ENCODE measurements at places on chromosomes 6 and 20. TPM values are rescaled to one million over a fixed set of nuclear protein-coding genes. Genes with fewer than 3 reads are reported as not detected.
A peak's percentile ranks its signal among the peaks of the same experiment; 100 is the strongest.

GRCh38 chr6:119938752-119939151, 589.2 kb upstream of the MAN1A1 start:
- DNase-seq = no peak

GRCh38 chr6:104941729-104942091, 15.2 kb upstream of the LIN28B start:
- no peak for DNase-seq

The EPHA7 gene
- under 0.01 TPM for total RNA-seq

DNA sequence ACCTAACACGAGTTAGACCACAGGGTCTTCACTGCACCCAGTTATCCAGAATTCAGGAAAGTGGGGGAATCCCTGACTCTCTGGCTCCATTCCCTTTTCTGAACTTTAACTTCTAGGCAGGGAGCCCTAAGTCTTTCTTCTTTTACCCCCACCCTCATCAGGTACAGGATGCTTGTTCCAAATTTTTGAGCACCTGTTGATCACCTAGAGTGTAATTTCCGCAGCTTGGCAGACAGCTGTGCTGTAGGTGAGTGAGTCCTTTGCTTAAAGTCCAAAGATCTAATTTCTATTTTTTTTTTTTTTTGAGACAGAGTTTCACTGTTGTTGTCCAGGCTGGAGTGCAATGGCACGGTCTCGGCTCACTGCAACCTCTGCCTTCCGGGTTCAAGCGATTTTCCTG, 89.5 kb upstream of the AKIRIN2 start:
- no peak for DNase-seq

GRCh38 chr6:52590152-52590891, 13.5 kb upstream of the TRAM2 start:
- DNase-seq = peak; percentile 62

GRCh38 chr6:10557913-10558312, 36.8 kb downstream of the GCNT2 start:
- DNase-seq = peak; percentile 12

The HLA-DQB2 gene
- total RNA-seq = not detected

GRCh38 chr20:19338960-19339359, 126.5 kb downstream of the SLC24A3 start:
- no peak for DNase-seq

DNA sequence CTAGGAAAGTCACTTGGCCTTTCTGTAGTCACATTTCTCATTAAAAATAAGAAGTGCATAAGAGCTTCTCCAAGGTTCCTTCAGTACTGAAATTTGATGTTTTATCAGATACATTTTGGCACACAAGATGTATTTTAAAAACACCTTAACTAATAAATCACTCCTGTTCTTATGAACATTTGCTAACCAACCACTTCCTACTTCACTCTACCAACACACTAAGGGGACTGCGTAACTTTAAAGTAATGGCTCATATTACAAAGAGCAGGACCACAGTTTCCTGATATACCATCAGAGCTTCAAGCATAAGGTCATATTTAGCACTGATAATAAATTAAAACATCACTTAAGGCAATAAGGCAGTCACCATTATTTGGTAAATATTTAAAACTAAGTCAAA, 104.4 kb downstream of the RALGAPA2 start:
- DNase-seq = no peak

The MRAP2 gene
- total RNA-seq = 4.6 TPM

The PBOV1 gene
- total RNA-seq = not detected

The ABHD16B gene
- total RNA-seq = not detected

DNA sequence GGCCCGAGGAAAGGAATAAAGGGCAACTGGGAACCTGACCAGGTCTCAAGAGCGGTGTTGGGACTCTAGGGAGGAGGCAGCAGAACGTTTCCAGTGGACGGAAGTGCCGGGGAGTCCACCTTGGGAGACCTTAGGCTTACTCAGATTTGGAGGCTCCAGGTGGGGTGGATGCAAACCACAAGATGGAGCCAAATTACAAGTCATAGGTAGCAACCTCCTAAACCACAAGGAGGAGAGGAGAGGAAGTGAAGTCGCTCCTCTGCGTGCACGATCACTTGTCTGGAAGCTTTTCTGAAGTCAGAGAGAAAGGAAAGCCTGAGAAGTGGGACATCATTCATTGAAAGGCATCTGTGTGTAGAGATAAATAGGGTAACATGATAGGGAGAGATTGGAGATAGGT, 9.3 kb downstream of the HLA-DOA start:
- DNase-seq = no peak

GRCh38 chr20:50283922-50284810, 93.5 kb downstream of the CEBPB start:
- DNase-seq = no peak

- DNase-seq = no peak
These were observed at the start of gene PGK2 for GRCh38 chr6:49787176-49787575. Gene PGK2 (minus strand): TSS chr6:49787285. CDS start chr6:49787187, 98 bp downstream.

- no peak for DNase-seq
These were observed 95.0 kb downstream of the SAMD5 start for GRCh38 chr6:147603392-147604081.

The DYNLT2 gene
- 0.51 TPM for total RNA-seq

The PTCRA gene
- total RNA-seq = not detected

GRCh38 chr20:45377269-45377668, 856 bp downstream of the TP53TG5 start:
- DNase-seq = no peak

GRCh38 chr6:90936286-90936685, 349.4 kb upstream of the MAP3K7 start:
- no peak for DNase-seq

The HLA-DRB1 gene
- 0.76 TPM for total RNA-seq

DNA sequence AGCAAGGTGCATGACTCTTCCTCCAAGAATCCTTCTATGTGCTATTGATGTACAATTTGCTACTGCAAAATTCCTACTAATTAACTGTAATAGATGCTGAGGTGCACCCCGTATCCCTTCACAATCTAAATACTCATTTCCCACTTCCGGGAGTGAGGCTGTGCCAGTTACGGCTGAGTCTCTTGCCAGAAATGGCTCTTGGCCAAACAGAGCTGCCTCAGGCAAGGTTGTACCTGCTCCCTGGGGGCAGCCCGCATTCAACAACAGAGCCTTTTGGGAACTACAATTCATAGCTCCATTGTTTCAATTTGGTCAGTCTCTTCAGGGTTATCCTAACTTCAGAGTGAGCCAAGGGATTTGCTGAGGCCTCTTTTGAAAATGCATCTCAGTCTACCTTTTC, 789.8 kb upstream of the MAP3K7 start:
- DNase-seq = no peak

GRCh38 chr6:135640449-135641111, 143.0 kb upstream of the AHI1 start:
- DNase-seq = no peak

DNA sequence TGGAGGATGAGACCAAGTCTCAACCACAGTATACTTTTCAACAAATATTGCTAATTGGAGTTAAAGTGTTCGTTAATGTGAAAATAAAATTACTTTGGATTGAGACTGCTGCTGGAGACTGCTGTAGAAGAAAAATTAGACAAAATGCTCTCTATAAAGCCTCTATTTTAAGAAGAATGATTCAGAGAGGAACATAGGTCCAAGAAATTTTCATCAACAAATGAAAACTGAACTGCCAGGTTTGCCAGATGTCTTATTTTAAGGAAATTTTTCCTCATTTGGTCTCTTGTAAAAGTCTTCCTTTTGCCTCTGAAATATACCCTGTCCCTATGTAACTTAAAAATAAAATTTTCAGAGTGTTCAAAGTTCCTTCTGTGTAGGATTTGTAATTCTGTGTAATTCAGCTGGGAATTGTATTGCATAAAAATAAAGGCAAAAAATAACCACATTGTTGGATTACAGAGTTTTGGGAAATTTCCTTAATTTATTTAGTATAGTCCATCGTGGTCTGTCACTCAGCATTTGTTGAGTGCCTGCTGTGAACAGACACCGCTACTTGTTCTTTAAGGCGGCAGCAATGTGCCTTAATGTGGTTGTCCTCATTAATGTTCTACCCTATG, 27.4 kb downstream of the ANKS1A start:
- DNase-seq = no peak

DNA sequence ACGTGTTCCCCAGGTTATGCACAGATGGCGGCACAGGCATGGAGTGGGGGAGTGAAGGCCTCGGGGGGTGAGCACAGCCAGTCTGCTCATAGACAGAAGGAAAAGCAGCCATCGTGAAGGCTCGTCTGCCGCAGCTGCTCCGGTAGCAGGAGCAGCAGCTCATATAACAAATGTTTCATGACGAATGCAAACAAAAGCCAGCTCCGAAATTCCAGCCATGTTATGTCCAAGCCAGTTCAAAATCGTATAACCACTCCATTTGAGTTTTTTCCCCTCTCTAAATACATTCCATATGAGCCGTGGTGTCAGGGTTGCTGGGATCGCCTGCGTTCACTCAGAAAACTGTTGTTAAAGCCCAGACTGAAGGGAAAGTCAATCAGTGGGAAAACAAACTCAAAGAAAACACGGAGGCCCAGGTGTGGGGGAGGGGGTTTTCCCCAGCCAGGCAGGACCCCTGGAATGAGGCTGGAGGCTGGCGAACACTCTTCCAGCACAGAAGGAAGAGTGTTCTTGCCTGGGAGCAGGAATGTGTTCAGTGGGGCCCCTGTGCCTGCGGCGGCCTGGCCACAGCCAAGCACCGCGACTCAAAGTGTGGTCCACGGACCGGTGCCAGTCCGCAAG, 280.4 kb upstream of the TAB2 start:
- DNase-seq = no peak

DNA sequence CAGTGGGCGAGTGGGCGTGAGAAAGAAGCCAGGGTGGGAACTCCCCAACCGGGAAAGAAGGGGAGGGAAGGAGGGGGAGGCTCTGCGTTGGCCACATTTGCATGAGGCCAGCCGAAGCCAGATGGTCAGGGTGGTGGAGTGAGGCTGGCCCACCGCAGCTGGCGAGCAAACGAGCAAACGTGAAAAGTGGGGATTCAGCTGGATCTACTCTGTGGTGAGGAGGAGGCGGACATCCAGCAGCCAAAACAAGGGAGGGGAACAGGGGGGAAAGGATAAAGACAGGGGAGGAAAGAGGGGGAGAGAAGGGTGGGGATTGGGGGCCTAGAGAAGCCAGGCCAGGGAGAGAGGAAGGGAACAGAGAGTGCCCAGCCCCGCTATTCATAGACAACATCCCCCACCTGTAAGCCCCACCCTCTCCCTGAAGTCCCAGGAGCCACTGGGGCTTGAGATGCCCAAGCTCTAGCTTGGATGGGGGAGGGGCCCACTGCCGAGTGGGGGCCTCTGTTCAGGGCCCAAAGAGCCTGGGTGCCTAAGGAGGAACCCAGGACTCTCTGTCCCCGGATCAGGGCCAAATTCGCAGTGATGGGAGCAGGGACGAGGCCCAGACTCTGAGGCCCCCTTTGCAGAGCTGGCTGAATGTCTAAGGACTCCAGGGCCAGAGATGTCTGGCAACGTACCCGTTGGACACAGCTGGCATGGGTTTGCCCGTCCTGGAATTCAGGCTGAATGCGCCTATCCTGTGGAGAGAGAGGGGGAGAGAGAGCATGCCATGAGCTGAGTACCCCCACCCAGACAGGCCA, 45.1 kb downstream of the CPNE5 start:
- no peak for DNase-seq

DNA sequence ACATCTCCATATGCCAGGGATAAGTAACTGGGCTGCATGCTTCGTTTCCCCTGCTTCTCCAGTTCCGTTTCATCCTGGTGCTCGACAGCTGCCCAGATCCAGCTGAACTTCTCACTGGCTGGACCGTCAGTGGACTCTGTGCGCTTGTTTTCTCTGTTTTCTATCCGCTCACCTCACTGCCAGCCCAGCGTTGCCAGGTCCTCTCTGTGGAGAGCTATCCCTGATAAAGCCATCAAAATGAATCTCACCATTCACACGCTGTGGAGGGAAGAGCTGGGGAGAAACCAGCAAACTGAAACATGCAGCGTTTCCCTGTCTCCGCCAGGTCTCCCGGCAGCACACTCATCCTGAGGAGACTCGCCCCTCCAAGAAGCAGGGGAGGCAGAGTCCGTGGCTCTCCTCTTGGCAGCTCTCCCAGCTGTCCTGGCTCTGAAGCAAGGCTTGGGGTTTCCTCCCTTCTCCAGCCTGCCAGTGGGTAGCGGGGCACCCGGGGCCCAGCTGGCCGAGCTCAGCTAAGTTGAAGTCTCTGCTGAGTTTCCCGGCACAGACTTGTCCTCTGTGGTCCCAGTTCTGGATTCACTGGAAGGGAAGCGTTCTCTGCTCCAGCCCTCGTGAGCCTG, 160.9 kb downstream of the DTNBP1 start:
- DNase-seq = no peak

GRCh38 chr20:4490045-4490444, 231.7 kb upstream of the PRND start:
- DNase-seq = no peak

The DPPA5 gene
- total RNA-seq = not detected
